Jurkat, Clone E6-1 (cell line): ENCODE measurements at places on chromosomes 12 and 14.

DNA sequence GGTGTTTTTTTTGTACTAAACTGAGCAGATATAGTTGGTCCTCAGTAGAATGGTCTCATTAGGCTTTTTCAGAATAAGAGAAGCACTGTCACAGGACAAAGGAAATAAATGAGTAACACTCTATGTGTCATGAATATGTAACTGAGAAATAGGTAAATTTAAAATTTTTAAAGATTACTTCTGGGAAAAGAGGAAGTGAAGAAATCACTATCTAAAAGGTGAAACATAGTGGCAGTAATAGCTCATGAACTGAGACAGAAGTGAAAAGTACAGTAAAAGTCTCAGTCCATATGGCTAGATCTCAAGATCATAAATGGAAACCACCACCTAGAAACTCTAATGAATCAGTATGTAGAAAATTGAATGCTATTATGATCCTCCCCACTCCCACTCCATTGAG is 89.3 kb upstream of the TTC7B start:
- DNase-seq = no peak

DNA sequence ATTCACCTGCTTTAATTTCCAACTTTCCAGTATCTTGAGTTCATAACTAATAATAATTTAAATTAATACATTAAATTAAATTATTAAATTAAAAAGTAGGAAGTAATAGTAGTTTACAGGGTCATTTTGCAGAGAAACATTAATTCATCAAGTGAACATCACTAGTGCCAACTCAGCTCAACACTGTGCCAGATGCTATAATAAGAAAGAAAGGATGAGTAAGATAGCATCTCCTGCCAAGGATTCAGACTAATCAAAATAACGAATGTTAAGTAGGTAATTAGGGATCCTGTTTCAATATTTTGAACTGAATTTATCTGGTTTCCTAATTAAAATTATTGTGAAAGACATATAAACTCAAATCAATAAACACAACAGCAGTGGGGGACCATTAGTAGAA is 596.7 kb downstream of the SLC6A15 start:
- DNase-seq = no peak

GRCh38 chr12:132872975-132873421 is 14.4 kb downstream of the CHFR start:
- DNase-seq = no peak

- no peak for DNase-seq
Observed at GRCh38 chr12:75862692-75863471, 168.7 kb downstream of the PHLDA1 start.
